ENCODE measurements at places on chromosomes 2 and 18.

- no peak for DNase-seq
These were observed 54.7 kb downstream of the KCTD18 start for GRCh38 chr2:200454927-200455801.

- DNase-seq = peak; percentile 11
These were observed 43.9 kb upstream of the RFX8 start for GRCh38 chr2:101518578-101519492.

GRCh38 chr2:174878537-174879147 lies 114.4 kb upstream of the CHRNA1 start:
- DNase-seq = peak; percentile 37

GRCh38 chr2:160931531-160931930 lies 228.7 kb upstream of the TANK start:
- DNase-seq = no peak

- DNase-seq = no peak
These were observed 7.0 kb upstream of the CIDEA start for GRCh38 chr18:12246849-12247808.

DNA sequence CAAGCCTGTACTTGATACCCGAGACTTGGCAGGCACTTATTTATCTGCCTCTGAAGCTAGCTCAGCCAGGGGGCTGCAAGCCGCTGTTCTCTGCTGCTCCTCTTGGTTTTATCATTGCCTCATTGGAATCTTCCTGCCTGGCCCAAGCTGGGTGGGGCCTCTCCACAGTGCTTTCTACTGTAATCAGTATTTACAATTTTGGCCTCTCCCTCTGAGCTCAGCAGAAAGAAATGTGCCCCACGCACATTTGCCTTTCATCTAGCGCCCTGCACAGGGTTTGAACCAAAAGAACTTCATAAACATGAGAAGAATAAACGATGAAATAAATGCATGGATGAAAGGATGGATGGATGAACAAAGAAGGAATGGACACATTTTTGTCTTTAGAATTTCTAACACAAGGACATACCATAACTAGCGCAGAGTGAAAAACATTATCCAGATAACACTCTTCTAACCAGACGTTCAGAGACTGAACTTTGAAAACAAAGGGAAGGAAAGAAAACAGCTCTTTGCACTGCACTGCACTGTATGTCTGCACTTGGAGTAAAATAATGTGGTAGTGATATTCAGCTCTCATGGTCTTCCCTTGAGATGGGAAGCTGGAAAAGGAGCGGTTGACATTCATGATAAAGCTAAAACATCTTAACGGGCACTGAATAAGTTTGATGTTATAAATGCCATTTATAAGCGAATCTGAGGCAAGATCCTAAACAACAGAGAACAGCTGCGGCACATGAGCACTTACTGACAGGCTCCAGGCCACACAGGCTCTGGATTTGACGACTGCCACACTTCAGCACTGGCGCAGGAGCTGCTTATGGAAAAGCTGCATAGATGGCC lies 86.8 kb upstream of the SP3 start:
- no peak for DNase-seq

- DNase-seq = no peak
These were observed 98.7 kb downstream of the BCL2 start for GRCh38 chr18:63220903-63221302.

- DNase-seq = no peak
These were observed 675.6 kb upstream of the VRK2 start for GRCh38 chr2:57370882-57371585.

GRCh38 chr2:213221957-213222356 lies 62.3 kb upstream of the SPAG16 start:
- no peak for DNase-seq

DNA sequence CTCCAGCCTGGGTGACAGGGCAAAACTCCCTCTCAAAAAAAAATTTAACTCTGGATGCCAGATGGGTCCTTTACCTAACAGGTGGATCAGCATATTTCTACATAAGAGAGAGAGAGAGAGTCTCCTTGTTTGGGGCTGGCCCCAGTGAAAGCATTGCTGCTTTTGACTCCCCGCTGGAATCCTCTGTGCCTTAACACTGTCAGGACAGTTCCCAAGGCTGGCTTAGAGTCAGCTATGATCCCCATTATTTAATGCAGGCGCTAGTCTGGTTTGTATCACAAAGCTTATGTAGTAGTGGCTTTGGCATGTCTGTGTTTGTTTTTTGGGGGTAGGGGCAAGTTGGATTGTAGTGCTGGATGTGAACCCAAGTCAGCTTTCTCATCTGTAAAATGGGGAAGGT lies 9.4 kb downstream of the INPP4A start:
- DNase-seq = no peak

GRCh38 chr18:23861805-23862470 lies 152.6 kb upstream of the TTC39C start:
- DNase-seq = no peak

GRCh38 chr2:191625446-191625845 lies 52.5 kb upstream of the NABP1 start:
- no peak for DNase-seq

DNA sequence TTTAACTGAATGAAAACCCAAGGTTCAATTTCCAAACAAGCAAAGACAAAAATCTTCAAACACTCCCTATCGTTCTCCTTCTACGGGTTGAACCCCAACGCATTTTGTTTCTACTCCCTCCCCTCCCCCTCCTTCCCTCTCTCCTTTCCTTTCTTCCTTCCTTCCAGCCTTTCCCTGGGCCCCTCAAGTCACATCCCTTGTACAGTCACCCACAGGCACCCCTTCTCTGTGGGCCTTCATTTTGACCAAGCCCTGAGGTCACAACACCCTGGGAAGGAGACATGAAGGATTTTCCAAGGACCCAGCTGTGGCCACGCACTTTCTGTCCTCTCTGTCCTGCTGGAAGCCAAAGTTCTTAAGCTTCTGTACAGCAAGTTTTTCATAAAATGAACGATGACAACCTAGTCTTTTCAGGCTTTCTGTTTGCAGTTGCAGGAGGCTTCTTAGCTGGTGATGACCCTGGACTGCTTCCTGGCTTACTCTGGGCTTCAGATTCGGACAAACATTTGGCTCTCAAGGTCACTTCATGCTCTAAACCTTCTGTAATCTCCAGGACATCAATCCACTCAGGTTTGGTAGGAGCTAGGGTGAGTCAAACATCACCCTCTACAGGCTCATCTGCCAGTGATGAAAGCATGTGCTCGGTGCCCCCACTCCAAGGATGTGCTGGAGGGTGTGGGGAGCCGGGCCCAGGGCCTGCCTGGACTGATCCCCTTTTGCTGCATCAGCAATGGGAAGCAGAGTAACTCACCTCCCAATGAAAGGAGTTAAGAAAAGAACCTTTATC lies 25.5 kb downstream of the TMEM247 start:
- DNase-seq = no peak

DNA sequence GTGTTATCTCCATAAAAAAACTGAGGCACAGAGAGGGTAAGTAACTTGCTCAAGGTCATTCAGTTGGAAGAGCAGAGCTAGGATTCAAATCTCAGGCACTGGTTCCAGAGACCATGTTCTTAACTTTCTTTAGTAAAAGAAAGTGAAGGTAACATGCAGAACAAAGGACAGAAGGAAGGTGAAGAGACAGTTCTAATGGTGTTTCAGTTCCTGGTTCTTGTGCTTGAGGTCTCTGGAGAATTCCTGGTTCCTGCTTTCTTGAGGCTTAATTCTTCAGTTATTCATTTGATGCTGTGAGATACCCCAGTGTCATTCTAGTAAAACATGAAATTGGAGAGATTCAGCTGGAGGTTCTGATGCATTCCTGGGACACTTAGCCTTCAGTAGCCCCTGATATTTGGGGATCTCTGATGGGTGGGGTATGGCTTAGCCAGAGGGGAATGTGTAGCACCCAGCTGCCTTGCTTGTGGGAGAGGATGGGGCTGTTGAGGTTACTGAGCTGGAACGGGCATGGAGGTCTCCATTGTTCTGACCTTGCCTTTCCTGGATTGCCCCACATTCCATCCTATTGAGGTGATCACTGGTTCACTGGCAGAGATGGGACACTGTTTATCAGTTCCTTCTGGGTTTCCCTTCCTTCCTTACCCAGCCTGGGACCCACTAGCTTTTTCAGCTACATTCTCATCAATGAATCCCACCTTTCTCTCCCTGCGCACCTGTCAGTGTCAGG lies 46.8 kb downstream of the SEMA4F start:
- no peak for DNase-seq

DNA sequence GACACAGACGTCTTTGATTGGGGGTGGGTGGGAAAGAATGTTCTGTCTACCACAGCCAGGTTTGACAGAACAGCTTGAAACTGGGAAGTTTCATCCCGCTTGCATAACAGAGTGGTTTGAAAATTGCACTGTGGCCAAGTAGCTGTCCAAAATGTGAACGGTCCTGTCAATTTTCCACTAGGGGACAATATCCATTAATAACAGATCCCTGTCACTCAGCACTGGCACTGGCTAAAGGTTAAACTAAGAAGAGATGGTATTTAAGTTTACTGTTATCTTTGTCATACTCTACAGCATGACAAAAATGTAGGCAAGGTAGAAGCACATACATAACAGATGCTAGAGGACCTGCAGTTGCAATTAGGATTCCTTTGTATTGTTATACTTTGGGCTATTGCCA lies 55.6 kb upstream of the ACMSD start:
- DNase-seq = peak; percentile 10
